Stimulated activated CD4-positive, alpha-beta T cell treated with anti-CD3 and anti-CD28 coated beads, TNF-alpha, amount 100 ng/mL, for 1 hour (primary cell): ENCODE measurements at places on chromosomes 5 and 9.
A peak's percentile ranks its signal among the peaks of the same experiment; 100 is the strongest.

DNA sequence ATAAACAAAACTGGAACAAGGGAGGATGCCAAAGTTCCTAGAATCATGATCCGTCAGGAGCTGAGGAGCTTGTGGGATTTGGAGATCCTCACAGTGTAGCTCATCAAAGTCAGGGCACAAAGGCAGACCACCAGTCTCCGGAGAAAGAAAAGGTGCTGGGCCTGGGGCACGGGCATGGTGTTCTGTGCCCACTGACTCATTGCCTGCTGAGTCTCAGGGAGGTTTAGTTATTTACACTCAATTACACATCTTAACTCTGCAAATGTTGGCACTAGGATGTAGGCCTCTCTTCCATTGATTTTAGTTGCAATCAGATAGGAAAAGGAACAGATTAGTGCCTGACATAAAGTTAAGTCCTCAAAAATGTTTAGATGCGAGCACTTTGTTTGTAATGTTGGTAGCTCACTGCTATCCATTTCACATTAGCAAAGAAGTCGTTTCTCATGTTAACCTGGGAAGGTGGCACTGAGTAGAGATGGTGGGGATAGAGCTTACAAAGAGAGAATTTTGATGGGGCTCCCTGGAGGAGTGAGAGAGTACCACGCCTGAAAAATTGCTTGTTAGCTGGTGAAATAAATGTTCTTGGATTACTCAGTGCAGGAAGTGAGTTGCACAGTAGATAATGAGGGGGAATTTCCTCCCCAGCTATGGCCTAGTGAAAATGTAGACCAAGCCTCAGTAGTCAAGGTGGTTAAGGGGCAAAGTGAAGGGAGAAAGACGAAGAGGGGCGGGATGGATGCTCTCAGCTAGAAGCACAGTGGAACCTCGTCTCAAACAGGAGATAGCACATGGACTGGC is 109.5 kb upstream of the CD180 start:
- no peak for DNase-seq

DNA sequence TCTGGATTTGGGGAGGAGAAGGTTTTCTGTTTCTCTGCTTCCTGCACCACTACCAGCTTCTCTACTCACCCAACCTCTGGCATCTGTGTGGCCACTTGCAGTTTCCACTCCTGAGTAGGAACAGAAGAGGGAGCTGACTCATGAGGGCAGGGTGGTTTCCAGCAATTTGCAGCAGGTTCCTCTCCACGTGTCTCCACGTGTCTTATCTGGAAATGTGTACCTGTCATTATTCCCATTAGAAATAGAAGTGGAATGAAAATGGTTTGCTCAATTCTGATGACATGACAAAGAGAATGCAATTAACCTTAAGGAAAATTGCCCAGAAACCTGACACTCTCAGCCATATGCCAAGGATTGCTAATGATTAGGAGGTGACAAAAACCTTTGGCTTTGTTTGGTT is 33.0 kb downstream of the EGFLAM start:
- no peak for DNase-seq

- DNase-seq = no peak
Measured at GRCh38 chr5:107383414-107383813, 287.3 kb downstream of the EFNA5 start.

GRCh38 chr5:77181173-77181572 is 29.3 kb upstream of the PDE8B start:
- DNase-seq = no peak

DNA sequence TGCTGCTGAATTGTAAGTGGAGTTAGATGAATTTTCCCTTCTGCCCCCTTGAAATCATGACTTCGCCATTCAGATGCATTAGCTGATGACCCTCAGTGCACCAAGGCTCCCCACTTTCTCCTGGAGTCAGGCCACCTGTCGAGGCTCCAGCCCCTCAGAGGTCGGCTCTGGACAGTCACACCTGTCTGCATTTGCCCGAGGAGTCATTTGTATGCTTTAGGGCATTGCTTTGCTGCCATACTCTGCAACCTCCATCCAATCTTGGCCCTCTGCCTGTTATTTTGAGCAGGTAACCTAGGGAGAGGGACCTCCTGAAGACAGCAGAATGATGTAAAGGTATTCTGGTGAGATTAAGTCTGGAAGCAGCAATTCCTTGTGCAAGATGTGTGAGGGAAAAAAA is 144.8 kb downstream of the MACROH2A1 start:
- DNase-seq = no peak

DNA sequence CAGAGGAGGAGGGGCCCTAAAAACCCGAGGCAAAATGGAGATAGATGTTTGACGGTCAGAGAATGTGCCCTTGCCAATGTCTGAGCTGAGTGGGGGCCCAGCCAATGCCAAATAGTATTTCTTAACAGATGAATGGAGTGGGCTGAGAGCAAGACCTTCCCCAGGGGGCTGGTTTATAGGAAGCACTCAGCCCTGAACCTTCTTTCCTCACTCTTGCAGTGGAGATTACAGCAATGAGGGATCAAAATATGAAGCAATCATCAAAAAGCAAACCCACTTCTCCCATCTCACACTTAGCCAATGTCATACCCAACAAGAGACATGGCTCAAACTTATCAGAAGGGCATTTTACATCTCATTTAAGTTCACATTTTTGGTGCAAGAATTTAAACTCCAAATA is 350.3 kb downstream of the GADD45G start:
- no peak for DNase-seq

GRCh38 chr5:148826739-148827070 is 294 bp downstream of the ADRB2 start:
- DNase-seq = no peak

DNA sequence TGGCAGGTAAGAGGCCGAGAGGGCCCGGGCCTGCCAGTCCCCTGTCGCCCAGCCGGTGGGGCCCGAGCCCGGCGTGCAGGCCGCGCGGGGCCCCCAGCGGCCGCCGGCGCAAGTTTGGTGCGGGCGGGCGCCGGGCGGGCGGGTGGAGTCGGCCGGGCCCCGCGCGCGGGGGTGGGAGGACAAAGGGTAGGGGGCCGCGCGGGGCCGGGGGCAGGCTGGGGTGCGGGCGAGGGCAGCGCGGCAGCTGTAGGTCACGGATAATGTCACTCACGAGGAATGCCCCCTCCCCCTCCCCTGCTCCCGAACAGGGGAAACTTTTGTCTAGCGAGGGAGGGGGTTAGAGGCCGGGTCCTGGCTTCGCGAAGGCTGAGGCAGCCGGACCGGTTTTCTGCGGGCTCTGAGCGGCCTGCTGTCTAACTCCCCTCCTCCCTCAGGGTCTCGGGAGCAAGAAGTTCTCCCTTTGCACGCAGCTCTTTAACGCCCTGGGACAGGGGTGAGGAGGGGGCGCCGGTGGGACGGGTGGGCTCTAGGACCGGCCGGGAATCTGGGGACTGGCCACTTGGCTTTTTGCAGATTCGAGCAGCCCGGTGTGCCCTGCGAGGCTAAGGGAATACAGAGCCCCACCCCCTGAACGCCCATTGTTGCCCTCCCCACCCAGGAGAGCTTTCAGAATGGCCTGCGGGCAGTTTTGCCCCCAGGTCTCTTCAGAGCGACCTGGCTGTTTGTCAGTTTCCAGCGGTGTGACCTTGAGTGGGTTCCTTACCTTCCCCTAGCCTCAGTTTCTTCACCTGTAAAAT is 21.3 kb upstream of the NDST1 start:
- DNase-seq = no peak

GRCh38 chr5:10524376-10525123 is 39.3 kb upstream of the ANKRD33B start:
- no peak for DNase-seq

GRCh38 chr9:14752271-14752670 is 29.7 kb upstream of the CER1 start:
- no peak for DNase-seq

DNA sequence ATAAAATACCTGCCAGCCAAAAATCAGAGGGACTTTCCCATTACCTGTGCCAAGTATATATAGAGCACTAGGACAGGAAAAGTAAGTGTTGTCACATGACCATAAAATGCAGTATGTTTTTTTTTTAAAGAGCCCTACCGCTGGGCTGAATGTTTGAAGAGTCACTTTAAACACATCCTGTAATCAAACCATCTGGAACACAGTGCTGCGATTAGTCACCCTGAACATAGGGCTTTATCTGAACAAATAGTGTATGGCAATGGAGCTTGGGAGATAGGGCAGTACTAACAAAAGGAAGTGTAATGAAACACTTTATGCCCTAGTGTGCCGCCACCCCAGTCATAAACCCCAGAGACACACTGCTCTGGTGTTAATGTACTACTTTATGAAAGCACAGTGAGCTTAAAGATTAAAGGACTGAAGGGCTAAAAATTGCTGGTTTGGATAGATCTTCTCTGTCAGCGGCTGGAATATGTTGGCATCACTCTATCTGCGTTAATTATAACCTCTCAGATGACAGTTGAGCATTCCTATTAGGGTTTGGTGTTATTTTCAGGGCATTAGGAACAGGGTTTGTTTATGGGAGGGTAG is 90.4 kb downstream of the ZNF608 start:
- no peak for DNase-seq

DNA sequence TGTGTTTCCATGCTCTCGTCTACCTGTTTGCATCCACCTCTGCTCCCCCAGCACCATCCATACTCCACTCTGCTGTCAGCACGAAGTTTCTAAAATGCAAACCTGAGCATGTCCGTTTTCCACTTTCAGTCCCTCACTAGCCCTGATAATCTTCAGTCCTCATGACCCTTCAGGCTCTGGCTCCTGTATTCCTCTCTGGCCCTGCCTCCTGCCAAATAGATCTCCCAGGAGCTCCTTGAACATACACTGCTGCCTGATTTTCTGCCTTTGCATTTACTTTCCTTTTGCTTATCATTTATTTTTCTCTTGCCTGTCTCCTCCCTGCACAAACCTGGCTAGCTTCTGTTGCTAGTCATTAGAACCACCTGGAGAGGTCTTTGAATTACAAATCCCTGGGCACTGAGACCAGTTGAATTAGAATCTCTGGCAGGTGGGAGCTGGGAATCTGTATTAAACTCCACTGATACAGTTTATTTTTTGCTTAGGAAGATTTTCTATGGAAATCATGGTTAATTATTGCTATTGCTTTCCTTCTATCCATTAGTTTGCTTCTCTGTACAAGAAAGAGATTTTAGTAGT is 18.5 kb downstream of the ARHGEF28 start:
- DNase-seq = no peak

DNA sequence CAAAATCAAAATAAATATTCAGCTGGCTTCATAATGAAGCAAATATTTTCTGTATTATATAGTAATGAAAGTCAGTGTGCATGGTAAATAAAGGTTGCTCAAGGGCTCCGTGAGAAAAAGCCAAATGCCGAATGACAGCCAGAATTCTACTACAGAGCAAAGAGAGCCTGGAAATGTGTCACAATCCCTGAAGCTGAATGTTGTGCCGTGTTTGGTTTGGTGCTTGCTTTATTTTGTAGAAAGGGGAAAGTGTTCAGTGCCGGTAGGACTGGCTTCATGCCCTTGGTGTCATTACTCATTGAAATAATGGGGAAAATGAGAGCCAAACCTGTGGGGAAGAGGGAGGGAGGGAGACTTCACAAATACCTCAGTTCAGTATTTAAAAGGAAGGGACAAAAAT is 26.8 kb upstream of the ADAMTSL1 start:
- DNase-seq = no peak

DNA sequence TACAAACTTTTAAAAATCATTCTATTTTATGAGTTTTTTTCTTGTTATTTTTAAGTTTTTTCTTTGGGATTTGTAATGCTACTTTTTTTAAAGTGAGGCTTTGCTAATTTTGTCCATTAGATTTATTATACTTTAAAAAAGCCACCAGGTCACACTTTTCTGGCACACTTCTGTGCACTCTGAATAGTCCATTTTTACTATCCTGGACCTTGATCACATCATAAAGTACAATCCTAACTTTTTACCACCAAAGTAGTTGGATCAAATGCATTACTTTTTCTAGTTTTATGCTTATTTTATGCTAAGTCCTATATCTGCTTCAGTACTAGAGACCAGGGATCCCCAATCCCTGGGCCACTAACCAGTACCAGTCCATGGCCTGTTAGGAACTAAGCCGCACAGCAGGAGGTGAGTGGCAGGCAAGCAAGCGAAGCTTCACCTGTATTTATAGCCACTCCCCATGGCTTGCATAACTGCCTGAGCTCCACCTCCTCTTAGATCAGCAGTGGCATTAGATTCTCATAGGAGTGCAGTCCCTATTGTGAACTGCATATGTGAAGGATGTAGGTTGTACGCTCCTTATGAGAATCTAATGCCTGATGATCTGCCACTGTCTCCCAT is 16.0 kb downstream of the FRRS1L start:
- no peak for DNase-seq

- no peak for DNase-seq
Measured at GRCh38 chr9:87494970-87495471, 2.6 kb upstream of the DAPK1 start.

DNA sequence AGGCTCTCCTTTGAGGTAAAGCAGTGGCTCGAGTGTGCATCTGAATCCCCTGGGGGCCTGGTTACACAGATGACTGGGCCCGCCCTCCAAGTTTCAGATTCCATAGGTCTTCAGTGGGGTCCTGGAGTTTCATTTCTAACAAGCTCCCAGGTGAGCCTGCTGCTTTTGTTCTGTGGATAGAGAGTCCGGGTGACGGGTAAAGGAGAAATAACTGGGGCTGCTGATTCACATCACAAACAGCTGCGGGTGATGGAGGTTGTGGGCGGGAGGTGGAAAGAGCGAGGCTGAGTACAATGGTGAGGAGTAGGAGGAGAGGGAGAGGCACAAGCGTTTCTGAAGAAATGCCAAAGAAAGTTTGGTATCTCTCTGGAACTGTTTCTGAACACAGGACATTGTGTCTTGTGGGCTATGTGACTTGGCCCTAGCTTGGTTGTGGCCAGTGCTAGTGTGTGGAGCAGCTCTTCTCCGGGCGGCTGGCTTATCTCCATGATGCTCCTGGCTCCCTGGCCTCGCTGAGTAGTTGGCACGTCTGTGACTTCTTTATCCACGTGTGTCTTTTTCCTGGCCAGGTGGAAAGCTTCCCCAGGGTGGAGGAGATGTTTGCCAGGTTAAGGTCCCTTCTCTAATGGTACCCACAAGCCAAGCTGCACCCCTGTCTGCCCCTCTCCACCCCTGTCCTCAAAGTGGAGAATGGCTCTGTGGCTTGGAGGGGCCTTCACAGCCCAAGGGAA is 61.7 kb downstream of the HSPA4 start:
- DNase-seq = no peak

GRCh38 chr9:135551456-135551855 is 5.5 kb downstream of the OBP2A start:
- no peak for DNase-seq

GRCh38 chr5:108728566-108729241 is 19.0 kb upstream of the FER start:
- peak; percentile 3 for DNase-seq

DNA sequence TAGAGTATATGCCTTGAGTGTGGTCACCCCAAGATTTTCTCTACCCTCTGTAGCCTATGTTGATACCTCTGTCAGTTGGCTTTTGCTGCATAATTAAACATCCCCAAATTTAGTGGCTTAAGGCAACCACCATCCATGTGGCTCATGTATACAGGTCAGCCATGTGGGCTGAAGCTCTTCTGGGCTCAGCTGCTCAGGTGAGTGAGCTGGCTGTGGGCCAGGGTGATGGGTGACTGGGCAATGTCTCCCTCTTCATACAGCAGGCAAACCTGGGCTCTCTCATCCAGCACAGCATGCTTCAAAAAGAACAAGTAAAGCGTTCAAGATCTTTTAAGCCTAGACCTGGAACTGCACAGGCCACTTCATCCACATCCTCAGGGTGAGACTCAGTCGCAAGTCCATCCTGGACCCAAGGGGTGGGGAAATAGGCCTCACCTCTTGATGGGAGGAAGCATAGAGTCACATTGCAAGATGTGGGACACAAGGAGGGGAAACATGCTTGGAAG is 188.2 kb upstream of the TAS2R1 start:
- DNase-seq = no peak
